ENCODE measurements at places on chromosomes 13 and 19.

DNA sequence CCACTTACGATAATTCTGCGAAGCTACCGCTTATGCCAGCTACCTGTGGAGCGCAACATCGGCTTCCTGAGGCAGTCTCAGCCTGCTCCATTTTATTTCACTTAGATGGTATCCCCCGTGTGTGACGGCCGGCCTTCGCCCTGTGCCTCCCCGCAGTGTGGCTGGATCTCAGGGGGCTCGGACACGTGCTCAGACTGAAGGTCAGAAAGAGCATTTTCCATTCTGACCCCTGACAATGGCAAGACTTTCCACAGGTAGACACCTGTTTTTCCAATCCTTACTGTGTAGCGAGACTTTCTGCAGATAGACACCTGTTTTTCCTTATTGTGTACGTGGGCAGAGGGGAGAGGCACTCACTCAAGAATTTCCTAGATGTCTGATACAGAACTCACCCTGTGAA lies 52.7 kb downstream of the ATP11A start:
- DNase-seq = no peak

GRCh38 chr19:2015608-2015950 lies at the start of gene BTBD2:
Gene BTBD2, minus strand, starts transcription at chr19:2015714. Its CDS starts 11 bp downstream, at chr19:2015703.
- peak; percentile 86 for DNase-seq

DNA sequence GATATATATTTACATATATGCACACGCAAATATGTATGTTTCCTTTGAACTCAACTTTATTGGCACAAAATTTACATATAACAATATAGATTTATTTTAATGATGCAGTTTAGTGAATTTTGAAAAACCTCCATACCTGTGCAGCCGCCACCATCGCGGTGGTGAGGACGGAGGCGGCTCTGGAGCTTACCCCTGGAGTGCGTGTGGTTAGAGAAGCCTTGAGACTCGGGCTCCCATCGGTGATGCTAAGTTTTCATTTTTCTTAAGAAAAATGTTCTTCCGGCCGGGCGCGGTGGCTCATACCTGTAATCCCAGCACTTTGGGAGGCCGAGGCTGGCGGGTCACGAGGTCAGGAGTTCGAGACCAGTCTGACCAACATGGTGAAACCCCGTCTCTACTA lies 31.8 kb downstream of the GJA3 start:
- DNase-seq = no peak

GRCh38 chr13:21796066-21796465 lies 125.2 kb downstream of the FGF9 start:
- no peak for DNase-seq

GRCh38 chr13:52711286-52711685 lies 28.3 kb downstream of the CNMD start:
- no peak for DNase-seq

DNA sequence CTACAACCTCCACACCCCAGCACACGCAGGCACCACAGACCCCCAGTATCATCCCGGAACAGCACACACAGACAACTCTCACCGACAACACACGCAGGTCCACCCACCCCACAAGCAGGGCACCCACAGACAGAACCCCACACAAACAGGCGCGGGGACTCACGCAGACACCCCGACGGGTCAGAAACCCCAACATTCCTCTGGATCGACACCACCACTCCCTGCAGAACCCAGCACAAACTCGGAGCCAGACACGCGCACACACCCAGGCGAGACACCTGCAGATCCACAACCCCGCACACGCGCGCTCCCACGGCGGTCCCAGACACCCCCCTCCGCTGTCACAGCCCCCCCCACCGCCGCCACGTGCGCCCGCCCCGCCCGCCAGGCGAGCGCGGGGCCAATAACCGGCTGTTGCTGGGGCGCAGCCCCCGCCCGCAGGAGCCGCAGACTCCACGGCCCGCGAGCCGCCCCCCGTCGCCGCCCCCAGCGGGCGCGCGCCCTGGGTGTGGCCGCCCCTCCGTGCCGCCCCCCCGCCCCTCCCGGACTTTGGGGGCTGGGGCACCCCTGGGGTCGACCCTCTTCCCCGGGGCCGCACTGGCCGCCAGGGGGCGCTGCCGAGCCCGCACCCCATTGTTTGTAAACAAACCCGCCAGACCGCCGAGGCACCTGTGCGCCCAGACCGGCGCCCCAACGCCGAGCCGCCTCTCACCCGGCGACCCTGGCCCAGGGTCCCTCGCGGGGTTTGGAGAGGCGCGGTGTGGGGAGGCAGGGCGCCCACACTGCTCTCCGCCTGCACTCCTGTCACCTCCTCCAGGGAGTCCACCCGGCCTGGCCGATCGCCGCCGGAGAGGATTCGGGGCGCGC lies 712 bp downstream of the BBC3 start:
- peak; percentile 52 for DNase-seq

GRCh38 chr13:41785402-41786172 lies 175.3 kb downstream of the VWA8 start:
- no peak for DNase-seq

DNA sequence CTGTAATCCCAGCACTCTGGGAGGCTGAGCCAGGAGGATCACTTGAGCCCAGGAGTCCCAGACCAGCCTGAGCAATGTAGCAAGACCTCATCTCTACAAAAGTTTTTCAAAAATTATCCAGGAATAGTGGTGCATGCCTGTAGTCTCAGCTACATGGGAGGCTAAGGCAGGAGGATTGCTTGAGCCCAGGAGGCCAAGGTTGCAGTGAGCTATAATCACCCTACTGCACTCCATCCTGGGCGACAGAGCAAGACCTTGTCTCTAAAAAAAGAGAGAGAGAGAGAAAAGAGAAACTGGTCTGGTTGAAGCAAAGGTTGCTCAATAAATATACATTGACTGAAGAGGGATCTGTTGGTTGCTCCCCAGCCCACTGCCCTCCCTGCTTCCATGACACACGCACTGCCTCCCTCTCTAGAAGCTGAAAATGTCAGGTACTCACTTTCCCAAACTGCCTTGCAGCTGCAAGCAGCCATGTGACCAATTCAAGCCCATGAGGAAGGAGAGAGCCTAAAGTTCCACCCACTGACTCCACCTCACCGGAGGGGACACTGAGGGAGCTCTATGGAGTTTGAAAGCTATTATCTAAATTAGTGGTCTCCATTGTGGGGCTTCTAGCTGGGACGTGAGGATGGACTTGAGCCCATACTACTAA lies 14.0 kb downstream of the CEACAM16 start:
- no peak for DNase-seq

DNA sequence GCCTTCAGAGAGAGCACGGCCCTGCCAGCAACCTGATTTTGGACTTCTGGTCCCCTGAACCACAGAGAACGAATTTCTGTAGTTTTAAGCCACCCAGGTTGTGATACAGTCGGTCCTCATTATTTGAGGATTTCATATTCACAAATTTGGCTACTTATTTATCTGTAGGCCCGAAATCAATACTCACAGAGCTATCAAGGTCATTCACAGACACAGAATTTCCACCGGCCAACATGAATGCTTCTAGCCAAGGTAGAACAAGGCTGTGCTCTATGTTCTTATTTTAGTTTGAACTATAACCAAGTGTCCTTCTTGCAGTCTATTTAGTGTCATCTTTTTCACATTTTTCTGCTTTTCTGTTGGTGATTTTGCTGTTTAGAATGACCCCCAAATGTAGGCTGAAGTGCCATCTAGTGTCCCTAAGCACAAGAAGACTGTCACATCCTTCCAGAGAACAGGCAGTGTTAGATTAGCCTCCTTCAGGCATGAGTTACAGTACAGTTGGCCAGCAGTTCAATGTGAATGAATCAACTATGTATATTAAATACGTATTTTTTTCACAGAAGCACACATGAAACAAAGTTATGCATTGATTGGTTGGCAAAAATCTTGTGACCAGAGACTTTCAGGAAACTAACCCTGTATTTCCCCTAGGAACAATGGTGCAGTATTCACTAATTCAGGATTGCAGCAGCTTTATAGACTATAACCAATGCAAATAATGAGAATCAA lies 63.5 kb downstream of the C13orf42 start:
- no peak for DNase-seq

DNA sequence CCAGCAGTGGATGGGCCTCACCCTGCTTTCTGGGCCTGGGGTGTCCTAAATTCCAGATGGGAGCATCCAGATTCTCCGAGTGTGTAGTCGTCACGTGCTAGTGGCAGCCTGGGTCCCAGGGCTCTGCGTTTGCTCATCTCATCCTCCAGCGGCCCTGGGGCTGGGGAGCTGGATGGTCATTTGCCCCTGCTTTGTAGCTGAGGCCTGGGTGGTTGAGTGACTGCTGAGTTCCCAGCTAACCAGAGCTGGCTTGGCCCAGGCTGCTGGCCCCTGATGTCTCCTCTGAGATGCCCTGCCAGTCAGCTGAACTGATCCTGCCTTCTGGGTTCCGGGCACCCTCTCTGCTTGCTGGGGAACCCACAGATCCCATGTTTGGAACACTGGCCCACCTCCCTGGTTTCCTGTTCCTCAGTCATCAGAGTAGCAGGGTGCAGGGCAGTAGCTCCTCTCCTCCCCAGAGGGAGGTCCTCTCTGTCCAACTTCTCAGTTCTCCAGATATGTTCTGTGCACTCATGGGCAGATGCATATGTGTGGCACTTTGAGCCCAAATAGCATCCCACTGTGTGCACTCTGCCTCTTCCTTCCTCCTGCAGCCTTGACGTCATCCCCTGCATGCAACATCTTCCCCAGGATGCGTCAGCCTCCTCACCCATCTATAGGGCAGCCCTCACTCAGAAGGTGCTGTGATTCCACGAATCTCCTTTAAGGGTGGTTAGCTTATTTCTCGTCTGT lies 22.4 kb upstream of the CRTC1 start:
- no peak for DNase-seq

GRCh38 chr19:29535214-29535831 lies 9.5 kb downstream of the VSTM2B start:
- DNase-seq = no peak

- DNase-seq = no peak
These were observed 25.5 kb upstream of the NAXD start for GRCh38 chr13:110589793-110590390.

DNA sequence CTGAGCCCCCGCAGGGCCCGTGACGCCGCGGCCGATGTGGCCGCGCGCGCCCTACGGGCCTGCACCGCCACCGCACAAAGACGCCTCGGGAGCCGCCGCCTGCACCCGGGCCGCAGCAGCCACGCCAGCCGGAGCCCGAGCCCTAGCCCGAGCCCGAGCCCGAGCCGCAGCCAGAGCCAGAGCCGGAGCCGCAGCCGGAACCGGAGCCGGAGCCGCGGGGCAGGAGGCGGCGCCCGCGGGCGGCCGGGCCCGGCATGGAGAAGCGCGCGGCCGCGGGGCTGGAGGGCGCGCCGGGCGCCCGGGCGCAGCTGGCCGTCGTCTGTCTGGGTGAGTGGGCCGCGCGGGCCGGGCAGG lies 379 bp downstream of the LRP3 start:
- no peak for DNase-seq

DNA sequence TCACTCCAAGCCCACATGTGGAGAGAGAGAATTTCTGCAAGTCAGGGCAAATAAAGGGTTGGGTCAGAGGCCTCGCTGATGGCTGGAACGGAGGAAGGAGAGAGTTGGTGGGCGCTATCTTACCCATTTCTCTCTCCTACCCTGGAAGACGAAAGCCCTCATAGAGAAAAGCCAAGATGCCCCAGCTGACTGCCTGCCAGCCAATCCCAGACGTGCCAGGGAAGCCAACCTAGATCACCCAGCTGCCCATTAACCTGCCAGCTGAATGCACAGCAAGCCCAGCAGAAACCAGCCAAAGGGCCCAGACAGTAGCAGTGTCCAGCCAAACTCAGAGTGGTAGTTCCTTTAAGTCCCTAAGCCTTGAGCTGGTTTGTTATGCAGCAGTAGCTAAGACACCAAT lies 167.0 kb upstream of the ZNF507 start:
- DNase-seq = no peak

DNA sequence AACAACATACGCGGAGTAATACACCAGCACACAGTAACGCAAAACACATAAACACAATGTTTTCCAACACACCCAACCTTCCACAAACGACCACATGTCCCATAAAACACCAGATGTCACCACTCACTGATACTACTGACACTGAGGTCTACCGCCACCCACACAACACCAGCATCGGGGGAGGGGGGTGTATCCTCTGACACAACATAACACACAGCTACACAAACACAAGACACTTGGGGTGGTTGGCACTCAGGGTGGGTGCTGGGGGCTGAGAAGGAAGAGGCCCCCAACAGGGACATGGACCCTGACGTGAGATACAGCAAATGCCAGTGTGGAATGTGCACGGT lies 1.5 kb upstream of the KCNN4 start:
- DNase-seq = no peak

- no peak for DNase-seq
These were observed 23.2 kb downstream of the STOML3 start for GRCh38 chr13:38967446-38967845.

DNA sequence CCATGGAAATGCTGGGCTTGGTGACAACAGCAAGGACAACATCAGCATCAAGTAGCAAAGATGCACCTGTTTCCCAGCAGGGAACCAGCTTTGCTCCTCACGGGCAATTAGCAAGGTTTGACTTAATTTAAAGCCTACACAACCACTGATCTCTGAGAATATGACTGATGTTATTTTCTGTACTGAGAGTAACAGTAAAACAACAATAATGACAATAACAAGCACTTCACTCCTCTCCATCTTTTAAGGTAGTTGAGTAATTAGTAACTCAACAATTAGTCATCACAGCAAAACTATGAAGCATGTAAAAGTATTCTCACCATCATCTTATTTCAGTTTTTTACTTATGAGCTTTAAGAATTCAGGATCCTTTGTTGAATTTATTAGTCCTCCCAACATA lies 37.3 kb downstream of the ENOX1 start:
- no peak for DNase-seq

DNA sequence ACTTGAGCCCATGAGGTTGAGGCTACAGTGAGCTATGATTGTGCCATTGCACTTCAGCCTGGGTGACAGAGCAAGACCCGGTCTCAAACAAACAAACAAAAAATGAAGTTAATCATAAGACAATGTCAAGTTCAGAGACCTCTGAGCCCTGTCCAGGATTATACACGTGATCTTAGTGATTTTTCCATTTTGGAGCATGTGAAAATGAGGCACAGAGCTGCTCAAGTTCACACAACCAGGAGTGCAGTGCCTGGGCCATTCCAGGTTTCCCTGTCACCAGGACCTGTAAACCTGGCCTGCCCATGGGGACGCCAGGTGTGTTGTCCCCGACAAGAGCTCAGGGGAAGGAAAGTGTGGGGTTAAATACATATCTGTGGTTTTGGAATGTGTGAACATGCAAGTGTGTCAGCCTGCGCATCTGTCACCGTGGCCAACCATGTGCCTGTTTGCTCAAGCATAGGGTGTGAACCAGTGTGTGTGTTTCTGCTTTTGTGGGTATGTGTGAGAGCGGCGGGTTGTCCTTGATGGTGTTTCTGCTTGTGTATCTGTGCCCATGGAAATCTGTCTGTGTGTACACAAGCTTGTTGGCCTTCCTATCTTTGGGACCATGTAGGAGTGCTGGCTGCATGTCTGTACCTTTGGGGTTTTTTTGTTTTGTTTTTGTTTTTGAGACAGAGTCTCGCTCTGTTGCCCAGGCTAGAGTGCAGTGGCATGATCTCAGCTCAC lies 1.5 kb upstream of the FXYD1 start:
- DNase-seq = no peak

All from MCF 10A (cell line).